ENCODE measurements at places on chromosomes 1 and 21. TPM values are rescaled to one million over a fixed set of nuclear protein-coding genes. Genes with fewer than 3 reads are reported as not detected.

DNA sequence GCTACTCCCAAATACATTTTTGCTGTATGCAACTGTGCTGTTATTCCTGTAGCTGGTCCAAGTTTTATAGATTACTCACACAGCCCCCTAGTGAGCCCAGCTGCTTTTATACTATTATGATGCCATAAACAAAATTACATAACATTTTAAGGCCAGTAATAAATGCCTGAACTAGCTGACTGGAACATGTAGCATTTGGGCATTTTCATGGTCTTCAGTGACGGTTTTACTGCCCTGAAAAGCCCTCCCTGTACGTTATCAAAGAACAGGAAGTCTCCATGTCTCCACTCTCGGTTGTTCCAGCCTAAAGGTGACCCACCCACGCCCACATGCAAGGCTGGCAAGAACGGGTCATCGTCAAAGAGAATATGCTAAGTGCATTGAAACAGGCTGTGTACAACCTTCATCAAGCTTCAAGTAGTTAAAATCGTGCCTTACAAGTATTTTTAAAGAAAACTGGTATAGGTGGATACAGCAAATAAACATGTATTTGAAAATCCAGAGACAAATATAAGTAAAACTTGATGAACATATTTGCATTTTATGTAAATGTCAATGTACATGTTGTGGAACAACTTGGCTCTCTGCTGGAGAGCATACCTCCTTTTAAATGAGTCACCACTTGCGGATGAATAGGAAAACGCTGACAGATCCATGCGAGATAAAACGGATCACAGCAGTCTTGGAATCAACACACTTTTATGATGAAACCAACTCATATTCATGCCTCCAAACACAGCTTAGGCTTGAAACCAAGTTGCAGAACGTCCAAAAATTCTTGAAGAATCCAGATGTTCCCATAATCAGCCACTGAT is 520.5 kb downstream of the SMYD3 start:
- DNase-seq = peak; percentile 74

DNA sequence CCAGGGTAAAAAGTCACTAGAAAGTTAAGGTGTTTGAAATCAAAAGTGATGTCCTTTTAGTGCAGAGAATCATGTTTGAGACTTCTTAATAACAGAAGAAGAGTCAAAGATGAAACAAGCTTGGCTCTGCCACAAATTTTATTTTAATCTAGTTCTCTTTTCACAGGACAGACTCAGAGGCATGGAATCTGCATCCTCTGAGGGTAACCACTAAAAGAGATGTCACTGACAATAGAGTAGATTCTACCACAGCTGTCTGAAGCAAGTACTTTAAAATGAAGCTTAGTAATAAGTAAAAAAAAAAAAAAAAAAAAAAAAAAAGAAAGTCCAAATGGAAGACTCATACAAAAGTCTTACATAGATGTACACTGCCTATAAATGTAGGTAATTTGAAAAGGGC is 519.7 kb upstream of the PRMT6 start:
- DNase-seq = no peak

- DNase-seq = no peak
Observed at GRCh38 chr1:28159243-28159642, 17.2 kb downstream of the PTAFR start.

DNA sequence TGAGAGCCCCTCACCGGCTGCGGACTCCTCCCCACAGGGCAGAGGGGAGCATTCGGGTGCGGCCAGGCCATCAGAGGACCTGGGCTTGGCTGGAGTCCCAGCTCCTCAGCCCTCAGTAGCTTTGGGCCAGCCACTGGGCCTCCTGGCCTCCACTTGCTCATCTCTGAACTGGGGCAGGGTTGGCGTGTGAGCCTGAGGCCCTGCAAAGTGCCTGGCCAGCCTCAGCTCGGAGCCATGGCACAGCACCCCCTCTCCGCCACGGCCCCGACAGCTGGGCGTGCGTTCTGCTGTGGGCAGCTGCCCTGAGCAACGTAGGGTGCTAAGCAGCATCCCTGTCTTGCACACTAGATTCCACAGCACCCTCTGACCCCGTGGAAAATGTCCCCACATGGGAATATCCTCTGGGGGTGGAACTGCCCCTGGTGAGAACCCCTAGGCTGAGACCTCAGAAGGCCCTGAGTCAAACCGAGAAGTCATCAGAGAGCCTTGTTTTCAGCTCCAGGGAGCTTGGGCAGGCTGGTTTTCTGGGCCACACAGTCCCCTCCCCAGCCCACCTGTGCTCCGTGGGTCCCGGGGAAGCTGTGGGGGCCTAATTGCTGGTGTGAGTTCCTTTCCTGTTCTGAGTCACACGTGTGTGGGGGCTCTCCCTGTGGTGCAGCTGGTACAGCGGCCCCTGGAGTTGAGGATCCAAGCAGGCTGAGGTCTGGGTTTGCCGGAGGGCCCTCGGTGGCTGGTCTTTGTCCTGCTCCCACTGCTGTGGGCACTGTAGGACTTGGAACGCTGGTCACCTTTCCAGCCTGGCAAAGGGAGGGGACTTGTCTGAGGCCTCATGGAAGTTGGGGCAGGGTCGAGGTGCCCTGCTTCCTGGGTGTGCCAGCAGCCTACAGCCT is 24.5 kb downstream of the TP73 start:
- no peak for DNase-seq

DNA sequence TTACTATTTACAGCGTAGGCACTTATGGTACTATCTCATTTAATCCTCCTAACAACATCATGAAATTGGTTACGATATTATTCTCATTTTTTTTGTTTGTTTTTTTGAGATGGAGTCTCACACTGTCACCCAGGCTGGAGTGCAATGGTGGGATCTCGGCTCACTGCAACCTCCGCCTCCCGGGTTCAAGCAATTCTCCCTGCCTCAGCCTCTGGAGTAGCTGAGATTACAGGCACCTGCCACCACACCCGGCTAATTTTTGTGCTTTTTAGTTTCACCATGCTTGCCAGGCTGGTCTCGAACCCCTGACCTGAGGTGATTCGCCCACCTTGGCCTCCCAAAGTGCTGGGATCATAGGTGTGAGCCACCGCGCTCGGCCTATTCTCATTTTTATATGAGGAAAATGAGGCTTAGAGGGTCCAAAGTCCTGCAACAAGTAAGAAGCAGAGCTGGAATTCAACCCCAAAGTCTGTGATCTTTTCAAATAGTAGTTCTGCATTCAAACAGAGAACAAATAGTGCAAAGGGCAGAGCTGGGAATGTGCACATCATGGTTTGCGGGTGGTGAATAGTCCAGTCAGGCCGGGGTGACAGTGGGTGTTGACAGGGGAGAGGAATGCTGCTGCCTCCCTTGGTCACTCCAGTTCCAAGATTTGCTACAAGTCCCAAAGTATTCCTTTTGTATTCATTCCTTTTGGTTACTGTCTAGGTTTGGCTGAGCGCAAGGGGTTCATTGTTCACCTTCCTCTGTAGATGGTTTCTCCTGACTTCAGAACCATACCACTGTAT is 4.6 kb downstream of the PRUNE1 start:
- DNase-seq = no peak

The FCRL4 gene
- not detected for total RNA-seq

The AIRE gene
- total RNA-seq = 0.10 TPM

- no peak for DNase-seq
Observed at GRCh38 chr21:14593230-14593629, 47.1 kb upstream of the SAMSN1 start.

DNA sequence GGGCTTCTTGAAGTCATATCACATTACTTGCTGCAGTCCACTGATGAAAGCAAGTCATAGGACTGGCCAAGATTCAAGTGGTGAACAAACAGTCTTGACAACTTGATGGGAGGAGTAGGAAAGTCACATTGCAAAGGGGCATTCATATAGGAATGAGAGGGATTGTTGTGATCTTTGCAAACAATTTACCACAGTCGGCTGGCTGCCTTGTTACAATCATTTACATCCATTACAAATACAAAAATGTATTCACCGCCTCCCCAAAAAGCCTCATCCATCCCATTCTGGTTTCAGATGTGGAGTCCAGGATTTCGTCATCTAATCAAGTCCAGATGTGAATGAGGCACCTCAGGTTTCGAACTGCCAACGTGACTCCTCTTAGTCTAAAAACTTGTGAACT is 26.8 kb downstream of the GORAB start:
- DNase-seq = peak; percentile 28

DNA sequence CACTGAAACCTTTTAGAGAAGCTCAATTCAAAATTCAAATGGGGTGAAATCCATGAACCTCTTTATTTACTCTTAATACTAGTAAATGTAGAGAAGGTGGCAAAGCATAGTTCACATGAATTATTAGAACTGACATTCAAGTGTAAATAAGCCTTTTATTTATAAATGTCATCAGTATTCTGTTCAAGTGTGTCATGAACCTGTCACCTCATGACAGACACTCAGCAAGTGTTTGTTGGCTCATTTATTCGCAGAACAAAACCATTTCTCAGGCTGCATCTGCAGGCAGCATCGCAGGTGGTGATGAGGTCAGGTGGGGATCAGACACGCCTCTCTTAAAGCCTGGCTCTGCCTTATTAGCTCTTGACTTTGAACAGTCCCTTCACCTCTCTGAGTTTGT is 116.6 kb downstream of the SETD4 start:
- no peak for DNase-seq

The LAMC2 gene
- 2.2 TPM for total RNA-seq

- DNase-seq = peak; percentile 40
Observed at GRCh38 chr1:68178821-68179490, 53.4 kb downstream of the WLS start.

The PRXL2B gene
- 26.1 TPM for total RNA-seq

The VANGL2 gene
- total RNA-seq = 0.10 TPM

The SELP gene
- not detected for total RNA-seq

DNA sequence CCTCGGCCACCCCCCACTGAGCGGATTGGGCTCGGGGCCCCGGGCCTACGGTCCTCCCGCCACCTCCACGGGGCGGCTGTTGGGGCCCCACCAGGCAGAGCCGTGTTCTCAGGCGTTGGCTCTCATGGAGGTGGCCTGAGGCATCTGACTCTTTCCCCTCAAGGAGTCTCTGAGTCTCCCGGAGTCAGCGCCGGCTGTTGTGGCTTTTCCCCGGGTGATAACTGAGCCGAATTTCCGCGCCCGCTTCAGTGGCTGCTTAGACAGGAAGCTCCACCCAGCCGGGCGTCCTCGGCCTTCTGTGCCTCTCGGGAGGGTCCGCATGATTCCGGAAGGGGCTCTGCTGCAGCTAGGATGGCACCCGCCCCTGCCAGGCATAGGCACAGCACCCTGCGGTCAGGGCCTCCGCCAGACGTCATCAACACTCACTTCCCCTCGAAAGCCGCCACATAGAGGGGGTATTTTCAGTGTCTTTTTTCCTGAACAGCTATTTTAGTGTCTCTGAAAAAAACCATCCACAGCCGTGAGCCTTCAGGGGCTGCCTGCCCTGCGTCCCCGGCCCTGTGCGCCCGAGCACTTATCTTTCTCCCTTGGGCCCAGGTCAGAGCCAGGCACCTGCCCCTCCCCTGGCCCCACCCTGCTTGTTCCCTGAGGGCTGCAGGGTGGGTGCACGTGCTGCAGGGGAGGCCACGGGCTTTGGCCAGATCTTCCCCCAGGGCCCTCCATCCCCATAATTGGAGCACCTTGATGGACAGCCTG is 72.9 kb downstream of the SKI start:
- peak; percentile 88 for DNase-seq

GRCh38 chr1:31154632-31155215 is 85.0 kb downstream of the NKAIN1 start:
- DNase-seq = peak; percentile 80

The PCSK9 gene
- under 0.01 TPM for total RNA-seq

The CFAP74 gene
- total RNA-seq = 0.10 TPM

DNA sequence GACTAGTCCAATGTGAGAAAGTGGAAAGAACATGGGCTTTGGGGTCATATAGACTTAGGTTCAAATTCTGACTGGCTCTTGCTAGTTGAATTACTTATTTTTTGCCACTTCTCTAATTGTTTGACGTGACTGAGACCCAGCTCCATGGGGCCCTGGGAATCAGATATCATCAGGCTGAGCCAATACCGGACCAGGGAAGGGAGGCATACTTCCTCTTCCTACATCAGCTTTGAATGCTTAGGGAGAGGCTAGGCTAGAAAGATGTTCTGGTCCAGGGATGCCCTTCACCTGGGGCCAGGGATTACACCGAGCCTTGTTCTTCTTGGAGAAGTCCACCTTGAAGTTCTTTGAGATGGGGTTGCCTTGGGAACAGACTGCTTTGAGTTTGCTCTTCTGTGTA is 3.7 kb upstream of the NR1I3 start:
- DNase-seq = no peak

DNA sequence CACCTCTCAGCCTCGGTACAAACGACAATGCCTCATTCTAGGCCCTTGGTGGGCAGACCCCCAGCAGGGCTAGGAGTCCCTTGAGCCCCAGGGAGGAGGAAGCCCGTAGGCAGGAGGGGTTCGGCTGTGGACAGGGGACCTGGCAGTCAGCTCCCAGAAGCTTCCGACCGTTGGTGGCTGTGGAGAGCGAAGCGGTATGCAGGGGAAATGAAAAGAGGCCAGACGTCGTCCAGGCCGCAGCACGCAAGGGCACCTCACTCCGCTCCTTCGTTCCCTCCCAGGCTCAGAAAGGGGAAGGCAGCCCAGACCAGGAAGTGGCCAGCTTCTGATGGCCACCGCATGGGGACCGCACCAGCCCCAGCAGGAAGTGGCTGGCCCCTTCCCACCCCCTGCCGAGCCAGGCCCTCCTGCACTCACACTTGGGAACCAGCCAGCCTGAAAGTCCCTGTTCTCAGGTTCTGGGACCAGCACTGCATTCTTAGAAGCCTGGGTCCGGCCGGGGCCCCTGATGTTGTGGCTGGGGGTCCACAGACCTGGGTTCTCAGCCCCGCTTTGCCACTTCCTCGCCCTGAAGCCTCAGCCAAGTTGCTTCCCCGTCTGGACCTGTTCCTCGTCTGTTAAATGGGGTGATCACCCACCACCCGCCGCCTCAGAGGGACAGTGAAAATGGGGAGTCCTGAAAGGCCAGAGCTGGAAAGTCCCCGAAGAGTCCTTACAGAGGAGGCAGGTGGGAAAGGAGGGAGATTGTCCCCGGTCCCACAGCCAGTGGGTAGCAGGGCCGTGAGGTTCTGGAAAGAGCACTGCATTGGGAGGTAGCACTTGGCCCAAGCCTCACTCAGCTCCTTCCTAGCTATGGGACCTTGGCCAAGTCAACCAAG is 104.0 kb upstream of the RUNX3 start:
- no peak for DNase-seq

DNA sequence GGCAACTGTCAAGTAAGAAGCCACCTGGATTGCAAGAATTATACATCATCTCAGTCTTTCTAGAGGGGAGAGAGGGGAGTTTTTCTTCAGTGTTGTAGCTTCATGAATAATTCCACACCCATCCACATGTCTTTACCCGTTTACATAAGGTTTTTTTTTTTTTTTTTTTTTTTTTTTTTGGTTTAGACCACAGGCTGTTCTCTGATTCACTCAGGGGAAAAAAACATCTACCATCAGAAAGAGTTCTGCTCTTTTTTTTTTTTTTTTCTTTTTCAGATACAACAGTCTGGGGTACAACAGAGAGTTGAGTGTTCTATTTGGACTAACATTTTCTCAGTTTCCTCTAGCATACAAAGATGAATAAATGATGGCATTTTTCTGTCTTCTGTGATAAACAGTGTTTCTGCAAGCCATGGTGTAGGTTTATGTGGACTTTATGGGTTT is 4.9 kb upstream of the KIF14 start:
- DNase-seq = peak; percentile 54

The RNU1-1 gene
- under 0.01 TPM for total RNA-seq

The LRRC38 gene
- total RNA-seq = not detected

The WNT3A gene
- total RNA-seq = not detected

GRCh38 chr1:15451014-15451722 is 5.4 kb upstream of the CELA2A start:
- no peak for DNase-seq
